Activated CD4-positive, alpha-beta T cell treated with anti-CD3 and anti-CD28 coated beads, Interleukin-2, amount 50 U/mL, for 24 hours (primary cell): ENCODE measurements at places on chromosomes 4 and X.
A peak's percentile ranks its signal among the peaks of the same experiment; 100 is the strongest.

DNA sequence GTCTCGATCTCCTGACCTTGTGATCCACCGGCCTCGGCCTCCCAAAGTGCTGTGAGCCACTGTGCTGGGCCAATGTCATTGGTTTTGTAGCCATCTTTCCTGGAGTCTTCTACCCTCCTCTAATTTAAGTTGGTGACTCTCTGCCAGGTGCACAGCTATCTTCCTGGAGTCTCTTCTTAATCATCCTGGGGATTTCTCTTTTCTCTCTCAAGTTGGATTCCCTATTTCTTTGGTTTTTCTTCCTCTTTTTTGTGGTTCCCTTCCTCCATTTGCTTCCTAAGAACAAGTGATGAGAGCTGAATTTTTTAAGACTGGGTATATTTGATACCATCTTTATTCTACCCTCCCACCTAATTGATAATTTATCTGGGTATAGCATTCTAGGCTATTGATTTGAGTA is 113.8 kb downstream of the SYNPO2 start:
- DNase-seq = no peak

DNA sequence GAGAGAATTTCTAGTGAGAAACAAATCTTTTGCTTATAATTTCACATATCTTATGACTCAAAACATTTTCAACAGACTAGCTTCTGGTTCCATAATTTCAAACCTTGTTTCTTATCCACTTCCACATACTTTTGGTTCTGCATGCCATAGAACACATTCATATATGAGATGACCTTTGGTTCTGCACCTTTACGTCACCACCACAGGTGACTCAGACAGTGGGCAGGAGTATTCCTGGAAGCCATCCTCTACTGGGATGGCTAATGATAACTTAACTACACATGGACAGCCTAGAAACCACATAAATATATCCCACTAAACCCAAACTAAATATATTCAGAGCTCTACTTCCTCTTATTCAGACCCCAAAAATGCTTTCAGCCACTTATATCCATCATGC is 133.3 kb downstream of the DCK start:
- no peak for DNase-seq

GRCh38 chr4:128228845-128229795 is 58.5 kb downstream of the PGRMC2 start:
- no peak for DNase-seq

GRCh38 chr4:104969394-104970082 is 177.1 kb upstream of the TET2 start:
- DNase-seq = no peak

DNA sequence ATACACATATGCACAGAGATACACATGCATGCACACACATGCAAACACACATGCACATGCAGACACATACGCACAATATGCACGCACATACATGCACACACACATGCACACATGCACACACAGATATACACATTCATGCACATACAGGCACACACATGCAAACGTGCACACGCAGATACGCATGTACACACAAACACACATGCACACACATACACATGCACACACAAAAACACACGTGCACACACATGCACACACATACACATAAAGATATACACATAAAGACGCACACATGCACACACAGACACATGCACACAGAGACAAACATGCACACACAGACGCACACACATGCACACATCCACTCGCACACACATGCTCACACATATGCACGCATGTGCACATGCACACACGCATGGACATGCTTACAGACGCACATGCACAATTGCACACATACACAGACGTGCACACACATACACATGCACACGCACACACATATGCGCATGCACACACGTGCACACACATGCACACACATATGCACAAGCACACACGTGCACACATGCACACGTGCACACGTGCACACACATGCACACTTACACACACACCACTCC is 145.2 kb downstream of the ADRA2C start:
- DNase-seq = no peak

DNA sequence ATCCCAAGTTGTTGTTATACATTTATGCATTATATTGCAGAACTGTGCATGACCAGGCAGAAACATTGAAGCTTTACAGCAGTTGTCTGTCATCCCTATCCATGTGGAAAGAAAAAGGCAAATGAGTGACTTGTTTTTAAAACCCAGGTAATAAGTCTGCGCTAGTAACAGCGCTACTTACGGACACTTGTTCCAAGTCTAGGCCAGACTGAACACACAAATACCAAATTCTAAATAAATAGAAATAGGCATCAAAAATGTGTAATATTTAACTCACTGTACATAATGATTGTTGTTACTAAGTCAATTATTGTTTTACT is 548 bp upstream of the MAML3 start:
- no peak for DNase-seq

GRCh38 chr4:161762796-161763195 is 401.0 kb downstream of the FSTL5 start:
- DNase-seq = no peak

DNA sequence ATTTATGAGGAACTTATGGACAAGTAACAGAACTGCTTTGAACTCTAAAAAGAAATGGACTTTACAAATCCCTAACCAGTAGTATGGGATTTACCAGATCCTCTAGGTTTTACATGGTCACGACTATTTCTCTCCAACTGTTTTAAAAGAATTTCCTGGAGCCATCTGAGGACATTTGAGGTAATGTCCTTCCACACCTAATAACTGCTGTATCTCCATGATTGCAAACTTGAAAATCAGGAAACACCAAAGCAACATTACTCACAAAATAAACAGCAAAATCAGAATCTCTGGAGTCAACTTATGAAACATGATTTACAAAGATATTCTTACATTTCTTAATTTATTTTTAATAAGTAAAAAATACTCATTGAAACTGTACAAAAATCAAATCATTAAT is 58.0 kb downstream of the STAP1 start:
- DNase-seq = no peak

DNA sequence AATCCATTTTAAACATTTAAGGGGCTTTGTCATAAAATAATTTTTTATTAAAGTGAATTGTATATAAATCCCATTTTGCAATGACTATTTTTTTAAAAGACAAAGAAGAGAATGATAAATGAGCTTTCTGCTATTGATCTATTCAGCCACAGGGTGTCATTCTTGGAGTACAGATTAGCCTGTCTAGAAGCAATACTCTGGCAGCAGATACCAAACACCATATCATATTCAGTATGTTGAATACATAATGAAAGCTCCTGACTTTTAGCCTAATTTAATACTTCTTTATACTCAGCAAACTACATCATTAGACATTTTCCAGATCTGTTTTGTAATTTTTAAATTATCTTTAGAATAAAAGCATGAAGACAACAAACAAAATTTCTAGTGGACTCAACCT is 496.3 kb downstream of the PDGFC start:
- DNase-seq = no peak

- DNase-seq = no peak
These were observed 161.0 kb upstream of the EOLA2 start for GRCh38 chrX:150099316-150099715.

DNA sequence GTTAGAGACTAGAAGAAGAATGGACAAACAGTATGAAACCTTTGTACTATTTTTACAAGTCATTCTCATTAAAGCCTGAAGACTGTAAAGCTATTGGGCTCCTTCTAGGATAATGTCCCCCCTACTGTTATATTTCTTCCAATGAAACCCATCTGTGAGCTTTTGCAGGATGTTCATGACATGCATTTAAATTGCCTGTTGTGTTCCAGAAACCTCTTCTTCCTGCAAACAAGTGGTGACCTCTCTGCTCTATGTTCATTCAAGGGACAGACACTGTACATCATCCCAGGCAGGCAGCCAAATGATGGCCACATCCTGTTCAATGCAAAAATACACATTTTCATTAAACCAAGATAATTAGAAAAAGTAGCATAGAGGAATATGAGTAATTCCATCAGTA is 128.0 kb downstream of the C4orf33 start:
- no peak for DNase-seq

GRCh38 chr4:141575884-141576283 is 60.5 kb upstream of the IL15 start:
- no peak for DNase-seq

- DNase-seq = no peak
These were observed 152.7 kb downstream of the STK32B start for GRCh38 chr4:5203993-5204310.

DNA sequence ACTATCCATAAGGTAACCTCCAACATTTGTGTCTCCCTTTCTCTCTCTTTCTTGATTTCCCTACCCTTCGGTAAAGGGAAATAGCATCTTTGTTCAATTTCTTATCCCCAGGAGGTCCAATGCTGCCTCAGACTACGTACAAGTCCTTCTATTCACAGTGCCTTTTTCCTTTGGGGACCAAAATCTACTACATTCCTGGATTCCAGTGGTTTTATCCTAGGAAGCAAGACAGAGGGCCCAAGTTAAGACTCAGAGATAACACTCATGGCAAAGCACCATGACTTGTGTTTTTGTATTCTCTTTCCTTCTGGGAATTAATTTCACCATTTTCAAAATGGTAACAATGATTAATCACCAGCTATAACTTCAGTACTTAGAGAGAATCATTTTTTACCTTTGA is 10.6 kb downstream of the G3BP2 start:
- no peak for DNase-seq

GRCh38 chrX:23185951-23186350 is 148.7 kb upstream of the PTCHD1 start:
- no peak for DNase-seq

GRCh38 chr4:114384629-114385028 is 214.0 kb upstream of the UGT8 start:
- DNase-seq = no peak

DNA sequence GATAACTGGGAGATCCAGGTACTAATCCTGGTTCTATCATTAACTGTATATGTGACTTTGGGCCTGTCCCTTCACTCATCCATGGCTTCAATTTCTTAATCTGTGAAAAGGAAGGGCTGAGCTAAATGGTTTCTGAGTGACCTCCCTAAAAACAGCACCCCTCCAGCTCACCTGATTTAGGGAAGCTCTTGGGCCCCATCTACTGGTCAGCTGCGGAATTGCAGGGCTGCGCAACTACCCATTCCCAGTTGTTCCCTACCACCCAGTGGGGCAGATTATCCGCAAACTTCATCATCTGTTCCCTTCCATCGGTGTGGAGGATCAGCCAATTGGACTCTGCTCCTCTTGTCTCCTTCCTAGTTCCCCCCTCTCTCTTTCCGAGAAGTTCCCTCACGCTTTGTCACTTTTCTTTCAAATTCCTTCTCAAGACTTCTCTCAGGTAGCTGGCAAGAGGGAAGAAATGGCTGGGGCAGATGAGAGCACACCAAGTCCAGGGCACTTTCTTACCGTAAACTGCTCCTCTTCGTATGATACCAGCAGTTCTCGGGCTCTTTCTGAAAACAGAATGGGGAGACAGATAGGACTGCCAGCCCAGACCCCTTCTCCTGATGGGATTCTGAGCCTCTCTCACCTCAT is 5.8 kb downstream of the LAS1L start:
- DNase-seq = peak; percentile 11

GRCh38 chr4:168880072-168880675 is 129.9 kb downstream of the CBR4 start:
- DNase-seq = no peak

DNA sequence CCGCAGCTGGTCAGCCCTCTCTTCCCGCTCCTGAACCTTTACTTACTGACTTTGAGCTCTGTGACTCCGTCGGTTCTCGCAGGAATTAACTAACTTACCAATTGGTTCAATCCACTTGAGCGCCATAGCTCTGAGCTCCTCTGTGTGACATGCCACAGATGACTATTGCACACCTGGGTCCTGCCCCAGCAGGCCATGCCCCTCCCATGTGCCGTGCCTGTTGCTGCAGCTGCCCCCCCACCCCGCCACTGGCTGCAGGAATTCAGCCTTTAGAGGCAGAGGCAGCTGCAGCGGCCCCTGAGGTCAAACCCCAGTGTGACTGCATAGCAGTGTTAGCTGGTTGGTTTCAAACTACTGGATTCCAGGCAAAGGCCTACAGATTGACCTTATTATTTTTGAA is 70.6 kb downstream of the MTMR1 start:
- no peak for DNase-seq

DNA sequence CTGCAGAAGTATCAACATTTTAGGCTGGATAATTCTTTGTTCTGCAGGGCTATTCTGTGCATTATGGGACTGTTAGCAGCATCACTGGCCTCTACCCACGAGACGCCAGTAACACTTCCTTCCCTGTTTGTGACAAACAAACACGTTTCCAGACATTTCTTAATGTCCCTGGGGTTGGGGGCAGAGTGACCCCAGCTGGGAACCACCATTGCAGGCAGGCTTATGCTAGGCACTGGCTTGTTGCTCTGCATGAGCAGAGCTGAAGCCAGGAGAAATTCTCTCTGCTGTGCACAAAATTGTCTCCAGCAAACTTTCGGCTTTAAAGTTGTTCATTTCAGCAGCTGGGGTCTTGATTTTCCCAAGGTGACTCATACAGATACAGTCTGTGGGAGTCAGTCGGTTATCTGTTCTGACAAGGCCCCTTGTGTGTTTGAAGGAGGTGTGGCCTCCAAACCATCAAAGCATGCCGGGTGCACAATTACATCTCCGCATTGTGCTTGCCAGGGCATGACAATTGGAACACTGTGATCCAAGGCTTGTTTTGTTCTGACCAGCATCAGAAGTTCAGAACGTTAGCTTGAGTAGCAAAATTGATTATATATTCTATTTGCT is 156.4 kb upstream of the BOD1L1 start:
- no peak for DNase-seq

- DNase-seq = no peak
These were observed 107.4 kb upstream of the FTHL17 start for GRCh38 chrX:31179203-31179602.

- no peak for DNase-seq
These were observed 6.0 kb upstream of the HPGDS start for GRCh38 chr4:94348666-94349065.

- no peak for DNase-seq
These were observed 9.5 kb downstream of the UBQLN2 start for GRCh38 chrX:56572975-56573374.

DNA sequence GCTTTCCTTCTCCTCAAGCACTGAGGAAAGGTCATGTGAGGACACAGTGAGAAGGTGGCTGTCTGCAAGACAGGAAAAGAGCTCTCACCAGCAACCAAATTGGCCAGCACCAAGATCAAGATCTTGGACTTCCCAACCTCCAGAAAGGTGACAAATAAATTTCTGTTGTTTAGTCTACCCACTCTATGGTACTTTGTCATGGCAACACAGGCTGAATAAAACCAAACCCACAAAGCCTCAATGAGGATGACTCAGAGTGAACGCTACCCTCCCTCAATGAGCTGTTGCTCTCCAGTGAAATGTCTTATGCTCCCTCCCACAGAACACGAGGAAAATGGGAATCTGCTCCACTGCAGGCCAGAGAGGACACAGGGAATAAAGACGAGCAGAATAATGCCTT is 244.1 kb downstream of the RAB28 start:
- DNase-seq = no peak

DNA sequence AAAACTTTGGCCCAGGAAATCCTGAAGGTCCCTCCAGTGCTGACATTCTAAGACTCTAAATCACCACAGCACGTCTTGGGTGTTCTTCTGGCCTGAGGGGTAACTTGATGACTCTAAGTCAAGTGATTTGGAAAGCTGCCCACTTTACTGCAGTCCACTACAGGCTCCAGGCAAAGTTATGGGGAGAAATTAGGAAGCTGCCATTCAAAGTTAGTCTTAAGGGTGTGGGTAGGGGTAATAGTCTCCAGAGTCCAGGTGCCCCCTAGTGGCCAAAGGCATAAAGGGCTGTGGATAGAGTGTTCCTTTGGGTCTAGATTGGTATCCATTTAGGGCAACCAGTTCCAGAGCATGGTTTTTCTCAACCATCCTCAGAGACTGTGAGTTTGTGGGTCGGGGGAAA is 38.7 kb upstream of the SLC16A2 start:
- DNase-seq = peak; percentile 1

GRCh38 chr4:7389101-7389701 is 45.5 kb downstream of the PSAPL1 start:
- no peak for DNase-seq

- no peak for DNase-seq
These were observed 23.6 kb upstream of the CBR4 start for GRCh38 chr4:169033660-169034059.
